Chondrocyte (in vitro differentiated cells): ENCODE measurements at places on chromosomes 2 and 18. TPM values are rescaled to one million over a fixed set of nuclear protein-coding genes. Genes with fewer than 3 reads are reported as not detected.

GRCh38 chr2:146031158-146031557 lies 1511.2 kb upstream of the ZEB2 start:
- DNase-seq: no peak

GRCh38 chr18:56900195-56901094 lies 246.4 kb upstream of the BOD1L2 start:
- no peak for DNase-seq

DNA sequence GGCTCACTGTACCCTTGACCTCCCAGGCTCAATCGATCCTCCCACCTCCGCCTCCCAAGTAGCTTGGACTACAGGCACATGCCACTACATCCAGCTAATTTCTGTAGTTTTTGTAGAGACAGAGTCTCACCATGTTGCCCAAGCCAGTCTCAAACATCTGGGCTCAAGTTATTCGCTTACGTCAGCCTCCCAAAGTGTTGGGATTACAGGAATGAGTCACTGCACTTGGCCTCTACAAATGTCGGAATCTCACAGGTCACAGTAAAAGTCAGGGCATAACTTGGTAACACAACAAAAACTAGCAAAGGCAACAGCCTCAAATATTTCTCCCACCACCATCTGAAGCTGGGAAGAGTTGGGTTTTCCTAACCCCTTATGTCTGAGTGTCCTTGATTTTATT lies 25.3 kb downstream of the SCG2 start:
- no peak for DNase-seq

The REEP1 gene
- total RNA-seq: 2.4 to 3.1 TPM (median 2.6 TPM) in 3 replicates

- no peak for DNase-seq
Measured at GRCh38 chr2:162403884-162404283, 60.0 kb downstream of the GCA start.

DNA sequence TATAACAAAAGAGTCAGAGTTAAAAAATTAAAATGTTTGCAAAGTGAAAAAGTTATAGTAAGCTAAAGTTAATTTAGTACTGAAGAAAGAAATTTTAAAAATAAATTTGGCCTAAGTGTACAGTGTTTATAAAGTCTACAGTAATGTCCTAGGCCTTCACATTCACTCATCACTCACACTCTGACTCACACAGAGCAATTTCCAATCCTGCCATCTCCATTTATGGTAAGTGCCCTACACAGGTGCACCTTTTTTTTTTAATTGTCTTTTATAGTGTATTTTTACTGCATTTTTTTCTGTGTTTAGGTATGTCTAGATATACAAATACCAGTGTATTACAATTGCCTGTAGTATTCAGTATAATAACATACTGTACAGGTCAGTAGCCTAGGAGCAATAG lies 562.9 kb downstream of the PIK3C3 start:
- DNase-seq: no peak

GRCh38 chr2:19355931-19356544 lies 2.4 kb downstream of the OSR1 start:
- peak; percentile 71 for DNase-seq

GRCh38 chr2:232437195-232437571 lies 18.8 kb upstream of the ALPI start:
- no peak for DNase-seq

- DNase-seq: no peak
Measured at GRCh38 chr2:216698895-216699294, 3.5 kb upstream of the IGFBP5 start.

DNA sequence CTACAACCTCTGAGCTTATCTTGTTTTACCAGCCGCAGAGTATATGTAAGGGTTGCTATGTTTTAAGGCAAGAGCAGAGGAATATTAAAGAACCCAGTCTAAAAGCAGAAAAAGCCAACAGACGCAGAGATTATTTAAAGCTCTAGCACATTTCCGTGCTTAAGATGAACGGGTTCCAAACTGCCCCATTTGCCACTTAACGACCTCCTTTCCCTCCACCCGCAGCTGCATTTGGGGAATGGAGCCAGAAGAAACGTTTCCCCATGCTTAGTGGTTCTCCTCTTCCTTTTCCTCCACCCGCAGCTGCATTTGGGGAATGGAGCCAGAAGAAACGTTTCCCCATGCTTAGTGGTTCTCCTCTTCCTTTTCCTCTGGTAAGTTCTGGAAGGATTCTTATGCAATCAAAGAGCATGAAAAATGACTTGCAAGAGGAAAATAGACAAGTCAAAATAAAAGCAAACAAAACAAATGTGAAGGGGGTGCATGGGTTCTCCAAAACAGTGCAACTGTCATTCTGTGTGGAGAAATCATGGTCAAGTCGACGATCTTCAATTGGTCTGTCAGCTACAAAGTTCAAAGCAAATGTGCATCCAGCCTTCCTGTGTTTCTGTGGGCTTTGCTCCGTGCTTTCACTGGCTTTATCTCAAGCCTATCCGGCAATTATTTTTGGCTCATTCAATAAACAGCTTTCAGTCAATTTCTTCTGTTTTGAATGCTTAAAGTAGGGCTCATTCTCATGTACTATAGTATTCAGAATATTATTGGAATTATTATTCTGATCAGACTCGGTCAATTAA lies 57.8 kb downstream of the DIPK1C start:
- no peak for DNase-seq

DNA sequence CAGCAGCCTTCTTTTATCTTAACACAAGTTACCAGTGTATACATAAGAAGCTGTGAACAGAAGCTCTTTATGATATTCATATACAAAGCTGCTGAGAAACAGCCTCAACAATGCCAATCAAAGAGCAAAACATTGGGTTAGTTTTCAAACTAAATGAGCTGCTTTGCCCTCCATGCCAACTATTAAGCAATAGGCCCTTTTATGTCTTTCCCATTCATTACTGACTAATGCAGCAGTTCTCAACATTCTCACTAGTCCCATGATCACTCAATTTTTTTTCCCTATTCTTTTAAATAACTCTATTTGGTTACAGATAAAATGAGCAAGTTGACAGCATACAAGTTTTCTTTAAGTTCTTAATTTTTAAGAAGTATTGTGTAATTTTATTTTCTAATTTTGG lies 57.9 kb upstream of the FRZB start:
- no peak for DNase-seq

DNA sequence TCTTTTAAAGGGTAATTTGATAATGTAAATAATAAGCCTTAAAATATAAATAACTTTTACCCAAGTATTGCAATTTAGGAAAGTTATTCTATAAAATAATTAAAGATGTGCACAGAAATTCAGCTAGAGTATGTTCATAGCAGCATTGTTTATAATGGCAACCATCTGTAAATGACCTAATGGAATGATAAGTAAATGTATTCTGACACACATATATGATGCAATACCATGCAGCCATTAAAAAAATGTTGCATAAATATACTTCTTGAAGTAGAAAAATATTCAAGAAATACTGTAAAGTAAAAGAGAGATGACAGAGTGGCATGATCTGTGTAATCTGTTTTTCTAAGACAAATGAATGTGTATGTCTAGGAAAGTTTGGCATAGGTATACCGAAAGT lies 545.7 kb downstream of the ZEB2 start:
- no peak for DNase-seq

GRCh38 chr2:203399031-203399430 lies 70.8 kb downstream of the ABI2 start:
- no peak for DNase-seq

GRCh38 chr2:233281992-233282603 lies 25.5 kb upstream of the SAG start:
- no peak for DNase-seq

GRCh38 chr2:121155502-121156056 lies 129.4 kb downstream of the TFCP2L1 start:
- no peak for DNase-seq
